GM20000 (cell line): ENCODE measurements at places on chromosomes 7 and 10.

- no peak for DNase-seq
Measured at GRCh38 chr10:102555781-102556328, 52.1 kb downstream of the SUFU start.

- no peak for DNase-seq
Measured at GRCh38 chr7:98816241-98816640, 53.6 kb downstream of the TMEM130 start.

DNA sequence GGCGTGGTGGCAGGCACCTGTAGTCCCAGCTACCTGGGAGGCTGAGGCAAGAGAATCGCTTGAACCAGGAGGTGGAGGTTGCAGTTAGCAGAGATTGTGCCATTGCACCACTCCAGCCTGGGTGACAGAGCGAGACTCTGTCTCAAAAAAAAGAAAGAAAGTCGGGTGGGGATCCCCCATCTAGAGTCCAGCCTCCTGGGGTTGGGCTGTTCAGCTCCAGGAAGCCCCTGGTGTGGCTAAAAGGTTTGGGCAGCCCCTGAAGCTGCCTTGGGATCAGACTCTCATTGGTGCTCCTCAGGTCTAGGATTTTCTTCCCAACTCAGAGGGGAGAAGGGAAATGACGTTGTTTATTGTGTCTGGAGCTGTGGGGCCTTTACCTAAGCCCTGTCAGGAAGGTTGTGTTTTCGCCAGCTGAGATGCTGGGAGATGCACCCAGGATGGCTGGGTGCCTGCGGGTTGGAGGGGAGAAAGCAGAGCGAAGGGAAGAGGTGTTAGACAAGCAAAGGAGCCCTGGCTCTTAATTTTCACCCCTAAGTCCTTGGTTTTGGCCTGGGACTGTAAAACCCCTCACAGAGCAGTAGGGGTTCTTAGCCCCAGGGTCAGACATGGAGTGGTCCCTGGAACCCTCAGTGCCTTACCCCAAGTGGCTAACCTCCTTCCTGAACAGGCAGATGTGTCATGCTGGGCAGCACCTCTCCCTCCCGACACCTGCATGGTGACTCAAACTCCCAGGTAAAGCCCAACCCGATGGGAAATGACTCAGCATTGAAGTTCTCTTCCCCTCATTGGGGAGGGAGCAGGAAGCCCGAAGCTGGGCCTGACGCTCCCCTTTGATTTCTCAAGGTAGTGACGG, 21.1 kb downstream of the PLAU start:
- peak; percentile 70 for DNase-seq

DNA sequence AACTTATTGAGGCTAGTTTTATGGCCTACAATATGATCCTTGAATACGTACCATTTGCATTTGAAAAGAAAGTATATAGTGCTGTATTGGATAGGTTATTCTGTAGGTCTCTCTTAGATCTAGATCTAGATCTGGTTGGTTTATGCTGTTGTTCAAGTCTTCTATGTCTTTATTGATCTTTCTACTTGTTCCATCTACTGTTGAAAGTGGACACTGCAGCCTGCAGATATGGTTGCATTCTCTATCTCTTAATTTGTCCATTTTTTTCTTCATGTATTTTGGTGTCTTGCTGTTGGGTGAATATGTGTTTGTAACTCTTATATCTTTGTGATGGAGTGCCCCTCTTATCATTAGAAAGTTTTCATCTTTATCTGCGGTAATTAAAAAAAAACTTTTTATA, 139.4 kb upstream of the PCDH15 start:
- DNase-seq, result no peak

GRCh38 chr7:64888901-64889685, 14.0 kb upstream of the ZNF273 start:
- DNase-seq, result peak; percentile 36

DNA sequence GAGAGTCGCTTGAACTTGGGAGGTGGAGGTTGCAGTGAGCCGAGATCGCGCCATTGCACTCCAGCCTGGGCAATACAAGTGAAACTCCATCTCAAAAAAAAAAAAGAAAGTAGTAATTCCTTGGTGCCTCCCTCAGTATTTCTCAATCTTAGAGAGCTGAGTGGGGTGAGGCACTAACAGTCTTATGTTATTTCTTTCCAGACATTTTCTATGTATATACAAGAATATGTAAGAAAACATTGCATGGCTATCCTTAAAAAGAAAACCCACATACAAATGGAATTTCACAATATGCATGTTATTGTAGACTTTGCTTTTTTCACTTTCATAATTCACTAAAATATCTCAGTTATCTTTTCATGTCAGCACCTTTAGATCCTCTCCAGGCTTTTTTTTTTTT, 13.6 kb upstream of the SLF2 start:
- no peak for DNase-seq

GRCh38 chr7:106262221-106262881, 22.4 kb downstream of the NAMPT start:
- no peak for DNase-seq

DNA sequence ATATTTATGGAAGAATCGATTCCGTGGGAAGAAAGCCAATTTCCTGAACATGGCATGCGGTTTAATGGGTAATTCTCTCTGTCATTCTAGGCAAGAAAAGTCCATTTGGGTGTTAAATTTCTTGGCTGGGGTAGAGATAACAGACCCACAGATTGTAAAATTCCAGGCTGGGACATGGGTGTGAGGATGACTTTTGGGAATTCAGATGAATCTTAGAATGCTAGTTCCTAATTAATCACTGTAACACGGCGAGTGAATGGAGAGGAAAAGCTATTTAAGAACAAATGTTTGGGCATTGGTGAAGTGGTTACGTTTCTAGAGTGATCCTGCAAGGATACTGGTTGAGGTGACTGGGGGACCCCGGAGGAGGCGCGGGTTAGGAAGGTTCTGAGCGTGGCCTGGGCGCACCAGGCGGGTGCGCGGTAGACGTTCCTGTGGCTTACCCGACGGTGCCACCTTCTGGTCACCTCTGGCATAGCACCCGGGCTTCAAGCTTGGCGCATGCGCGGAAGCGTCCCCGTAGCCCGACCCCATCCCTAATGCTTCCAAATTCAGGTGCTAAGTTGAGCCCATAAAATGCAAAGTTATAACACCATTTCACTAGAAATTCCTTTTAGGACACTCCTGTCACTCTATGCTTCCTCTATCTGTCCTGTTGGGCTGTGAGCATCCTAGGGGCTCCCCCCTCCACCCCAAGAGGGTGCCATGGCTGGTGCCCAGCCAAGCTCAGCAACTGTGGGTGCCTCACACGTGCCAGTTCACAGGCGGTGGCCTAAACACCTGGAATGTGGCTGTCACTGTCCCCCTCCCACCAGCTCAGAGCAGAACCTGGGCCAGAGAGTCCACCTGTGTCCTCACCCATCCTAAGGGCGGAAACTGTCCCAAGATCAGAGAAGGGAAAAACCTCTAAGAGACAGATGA, 104.4 kb downstream of the PTPRE start:
- DNase-seq, result peak; percentile 88

- DNase-seq, result no peak
Measured at GRCh38 chr10:82468453-82468852, 593.5 kb downstream of the NRG3 start.

GRCh38 chr10:115963848-115964247, 309.2 kb downstream of the GFRA1 start:
- no peak for DNase-seq

DNA sequence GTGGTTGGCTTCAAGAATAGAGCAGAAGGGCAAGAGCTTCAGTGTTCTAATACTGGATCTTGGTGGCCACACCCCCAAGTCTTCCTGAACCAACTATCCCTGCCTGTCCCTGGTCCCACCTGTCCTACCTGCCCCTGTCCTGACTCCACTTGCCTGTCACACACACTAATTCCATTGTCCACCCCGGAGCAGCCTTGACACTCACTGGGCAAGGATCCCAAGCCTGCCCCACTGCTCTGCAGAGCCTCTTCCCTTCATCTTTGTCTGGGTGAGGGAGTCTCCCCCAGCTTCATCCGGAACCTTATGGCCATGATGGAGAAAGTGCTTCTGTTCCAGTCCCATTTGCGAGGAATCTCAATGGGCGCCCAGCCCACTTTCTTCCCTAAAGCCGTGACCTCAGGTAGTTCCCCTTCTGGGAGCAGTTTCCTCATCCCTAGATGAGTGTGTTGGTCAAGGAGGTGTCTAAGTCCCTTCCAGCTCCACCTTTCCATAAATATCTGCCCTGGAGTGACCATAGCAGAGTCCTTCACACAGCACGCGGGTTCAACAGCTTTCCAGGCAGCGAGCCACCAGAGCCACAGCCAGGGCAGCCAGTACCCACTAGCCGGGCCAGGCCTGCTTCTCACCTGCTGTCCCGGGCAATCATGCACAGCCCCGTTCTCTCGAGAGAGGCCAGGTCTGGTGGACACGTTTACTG, 61.5 kb downstream of the VIPR2 start:
- DNase-seq, result no peak
